ENCODE measurements at places on chromosomes 7 and 10. TPM values are rescaled to one million over a fixed set of nuclear protein-coding genes. Genes with fewer than 3 reads are reported as not detected.

- DNase-seq = no peak
These were observed 13.1 kb upstream of the LRMDA start for GRCh38 chr10:75418293-75418692.

- DNase-seq = peak; percentile 91
These were observed 118.6 kb upstream of the BTBD16 start for GRCh38 chr10:122152544-122152943.

DNA sequence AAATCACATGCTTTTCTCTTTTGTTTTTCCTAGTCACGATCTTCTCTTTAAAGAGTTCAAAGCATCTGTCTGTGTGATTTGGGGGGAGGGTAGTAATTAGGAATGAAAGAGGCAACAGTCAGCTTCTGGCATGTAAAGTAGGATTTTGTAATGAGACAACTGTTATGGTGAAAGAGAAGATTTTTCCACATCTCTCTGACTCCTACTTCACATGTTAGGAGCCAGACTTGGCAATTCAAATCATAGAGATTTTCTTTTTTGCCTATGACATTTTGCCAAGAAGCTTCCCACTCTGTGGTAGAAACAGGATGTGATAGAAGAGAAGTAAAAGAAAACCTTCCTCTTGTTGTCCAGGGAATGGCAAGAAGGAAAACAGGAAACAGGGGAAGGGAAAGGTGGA lies 38.3 kb upstream of the KLHL7 start:
- DNase-seq = no peak

- no peak for DNase-seq
These were observed 20.8 kb downstream of the TIAL1 start for GRCh38 chr10:119575991-119576390.

GRCh38 chr10:68471063-68471585 lies 649 bp downstream of the DNA2 start:
- no peak for DNase-seq

DNA sequence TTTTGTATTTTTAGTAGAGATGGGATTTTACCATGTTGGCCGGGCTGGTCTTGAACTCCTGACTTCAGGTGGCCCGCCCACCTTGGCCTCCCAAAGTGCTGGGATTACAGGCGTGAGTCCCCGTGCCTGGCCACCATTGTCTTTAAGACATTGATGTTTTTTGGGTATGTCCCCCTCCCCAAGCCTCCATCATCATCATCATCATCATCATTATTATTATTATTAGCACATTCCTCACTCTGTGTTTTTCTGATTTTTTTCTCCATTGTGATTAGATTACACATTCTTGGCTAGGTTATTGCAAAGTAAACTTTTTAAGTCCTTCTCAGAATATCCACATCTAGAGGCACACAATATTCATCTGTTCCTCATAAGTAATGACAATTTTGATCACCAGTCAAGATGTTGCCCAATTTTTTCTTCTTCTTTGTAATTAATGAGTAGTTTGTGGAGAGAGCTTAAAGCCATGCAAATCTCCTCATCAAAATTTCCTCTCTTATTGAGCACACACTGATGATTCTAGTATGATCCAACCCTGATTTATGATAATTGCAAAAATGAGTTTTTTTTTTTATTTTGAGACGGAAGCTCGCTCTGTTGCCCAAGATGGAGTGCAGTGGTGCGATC lies 47.5 kb downstream of the EPC1 start:
- no peak for DNase-seq

DNA sequence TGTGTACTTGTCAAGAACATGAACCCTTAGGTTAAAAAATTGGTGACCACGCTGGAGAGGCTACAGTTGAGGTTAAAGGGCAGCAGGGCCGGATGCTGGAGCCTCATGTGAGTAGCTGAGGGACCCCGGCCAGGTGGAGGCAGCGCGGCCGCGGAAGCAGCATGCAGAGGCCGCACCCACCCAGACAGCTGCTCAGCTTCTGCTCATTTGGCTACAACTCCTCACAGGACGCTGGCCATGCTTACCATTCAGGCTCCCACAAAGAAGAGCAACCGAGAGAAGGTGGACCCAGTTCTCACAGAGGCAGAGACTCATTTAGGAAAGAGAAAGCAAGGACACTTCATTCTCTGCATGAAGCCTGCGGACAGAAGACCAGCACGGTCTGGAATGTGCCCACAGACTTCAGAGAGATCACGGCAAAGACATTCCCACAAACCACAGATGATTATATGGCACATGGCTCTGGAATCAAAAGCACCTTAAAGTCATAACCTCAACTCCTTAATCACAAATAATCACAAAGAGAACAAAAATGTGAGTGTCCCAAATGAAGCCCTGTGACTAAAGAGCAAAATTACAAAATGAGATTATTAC lies 94.4 kb downstream of the VOPP1 start:
- no peak for DNase-seq

DNA sequence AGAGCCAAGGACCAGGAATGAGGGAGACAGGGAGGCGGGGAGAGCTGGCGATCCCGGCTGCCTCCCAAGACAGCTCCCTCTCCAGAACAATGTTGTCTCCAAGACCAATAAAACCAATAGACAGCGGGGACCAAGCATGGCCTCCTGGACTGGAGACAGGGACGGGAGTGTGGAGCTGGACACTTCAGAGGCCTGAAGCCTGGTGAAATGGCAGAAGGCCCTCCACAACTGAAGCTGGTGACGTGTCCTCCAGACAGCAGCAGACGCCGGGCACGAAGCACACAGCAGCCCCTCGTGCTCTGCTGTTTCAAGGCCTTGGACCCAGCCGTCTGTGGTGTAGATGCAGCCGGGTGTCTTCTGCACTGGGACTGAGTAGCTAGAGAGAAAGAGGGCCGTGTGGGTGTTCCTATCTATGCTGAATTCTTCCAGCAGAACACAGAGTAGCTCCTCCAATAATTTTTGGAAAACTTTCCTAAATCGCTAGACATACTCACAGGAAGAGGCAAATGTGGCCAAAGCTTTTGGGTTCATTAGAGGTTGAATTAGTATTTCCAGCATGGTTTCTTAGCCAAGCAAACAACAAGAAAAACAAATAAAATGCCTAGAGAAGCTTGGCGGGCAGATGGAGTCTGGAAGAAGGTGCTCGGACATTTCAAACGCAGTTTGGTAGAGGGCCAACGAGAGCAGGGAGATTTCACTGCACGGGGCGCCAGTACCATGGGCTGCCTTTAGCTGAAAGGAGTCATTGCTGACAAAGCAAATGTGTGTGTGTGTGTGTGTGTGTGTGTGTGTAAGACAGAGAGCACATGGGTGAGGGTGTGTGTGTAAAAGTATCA lies 570.4 kb downstream of the TCERG1L start:
- DNase-seq = no peak

DNA sequence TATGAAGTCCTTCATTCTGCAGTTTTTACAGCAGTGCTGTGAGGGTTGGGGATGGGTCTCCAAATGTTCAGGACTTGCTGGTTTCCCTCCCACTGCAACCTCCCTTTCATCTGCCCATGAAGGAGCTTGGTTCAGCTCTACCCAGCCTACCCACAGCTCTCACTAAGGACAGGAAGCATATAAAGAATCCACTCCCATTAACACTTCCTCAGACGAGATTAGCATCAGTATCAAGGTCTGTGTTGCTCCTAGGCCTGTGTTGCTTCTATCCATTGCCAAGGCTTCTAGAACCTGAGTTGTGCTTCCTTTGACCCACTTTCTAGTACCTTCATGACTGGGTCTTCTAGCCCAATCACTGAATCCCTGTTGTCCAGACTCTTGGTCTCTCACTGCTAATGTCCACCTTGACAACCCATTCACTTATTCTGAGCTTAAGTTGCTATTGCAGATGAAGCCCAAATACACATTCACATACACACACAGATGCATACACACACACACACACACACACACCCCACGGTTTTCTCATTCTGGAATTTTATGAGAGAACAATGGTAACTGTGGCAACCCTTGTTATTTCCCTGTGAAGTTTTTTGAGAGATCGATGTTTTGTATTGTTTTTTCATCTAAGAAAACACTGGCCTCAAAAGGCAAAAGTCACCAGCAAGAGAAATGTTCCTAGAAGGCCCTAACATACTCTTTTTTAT lies 248.1 kb downstream of the MTERF1 start:
- DNase-seq = no peak

- no peak for DNase-seq
These were observed 318.9 kb downstream of the AHR start for GRCh38 chr7:17617380-17617779.

DNA sequence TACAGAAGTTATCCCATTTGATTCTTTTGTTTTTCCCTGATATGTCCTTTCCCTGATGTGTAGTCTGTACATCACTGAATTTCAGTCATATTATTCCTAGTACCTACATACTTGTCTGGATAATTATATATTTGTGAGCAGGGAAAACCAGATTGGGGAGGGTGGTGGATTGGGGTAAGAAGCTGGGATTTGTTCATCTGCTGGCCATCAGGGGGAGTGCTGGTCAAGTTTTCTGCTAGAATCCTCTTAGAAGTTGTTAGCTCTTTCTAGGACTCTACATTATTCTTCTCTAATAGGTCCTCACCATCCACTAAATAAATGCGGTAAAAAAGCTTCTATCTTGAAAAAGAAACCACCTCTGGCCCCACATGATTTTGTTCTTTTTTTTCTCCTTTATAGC lies 232.7 kb upstream of the TAC1 start:
- DNase-seq = no peak

- DNase-seq = no peak
These were observed 221.8 kb upstream of the TMEM72 start for GRCh38 chr10:44689368-44689767.

DNA sequence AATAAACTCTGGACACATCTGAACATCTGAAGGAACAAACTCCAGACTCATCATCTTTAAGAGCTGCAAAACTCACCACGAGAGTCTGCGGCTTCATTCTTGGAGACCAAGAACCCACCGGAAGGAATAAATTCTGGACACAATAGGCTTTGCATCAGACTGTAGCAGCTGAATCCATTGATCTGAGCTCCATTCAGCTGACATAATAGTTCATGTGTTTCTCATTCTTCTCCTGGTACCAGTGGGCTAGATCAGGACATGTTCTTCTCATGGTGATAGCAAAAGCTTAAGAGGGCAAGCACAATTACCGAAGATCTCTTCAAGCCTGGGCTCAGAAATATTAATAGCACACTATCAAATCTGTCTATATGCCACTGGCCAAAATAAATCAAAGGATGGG lies 20.5 kb upstream of the GNAI1 start:
- DNase-seq = no peak

GRCh38 chr7:9453521-9453920 lies 1020.1 kb downstream of the NXPH1 start:
- DNase-seq = no peak

GRCh38 chr10:113565364-113565763 lies 12.5 kb downstream of the HABP2 start:
- no peak for DNase-seq

EFCAB10 gene
- total RNA-seq = not detected

TMEM196 gene
- not detected for total RNA-seq

ADCYAP1R1 gene
- total RNA-seq = 4.8 TPM

PNLIP gene
- not detected for total RNA-seq

AOAH gene
- 2.7 TPM for total RNA-seq

PKD2L1 gene
- total RNA-seq = not detected

AFAP1L2 gene
- total RNA-seq = 5.3 TPM

PRLHR gene
- not detected for total RNA-seq

TSPAN15 gene
- total RNA-seq = 9.5 TPM

All from Right ventricle myocardium superior (tissue), 1 donor.